Activated naive CD4-positive, alpha-beta T cell treated with anti-CD3 and anti-CD28 coated beads, Interleukin-2, amount 10 ng/mL, durations not matched to agents 7 days and 5 days (primary cell): ENCODE measurements at places on chromosomes 7 and 10.

GRCh38 chr10:123583639-123584418 lies 82.3 kb upstream of the GPR26 start:
- H3K36me3 ChIP-seq, result no peaks in the 10 kb centered on the region
- H3K4me3 ChIP-seq, result no peak overlapping the region
- peak; percentile 46 for DNase-seq
- H3K27me3 ChIP-seq, result peaks cover 44% of the 10 kb centered on the region

- H3K27ac ChIP-seq, result no peak overlapping the region
- H3K36me3 ChIP-seq, result peaks cover 4% of the 10 kb centered on the region
- H3K4me1 ChIP-seq, result peaks cover 22% of the 10 kb centered on the region
- no peaks in the 10 kb centered on the region for H3K27me3 ChIP-seq
These were observed 216.6 kb downstream of the MAD1L1 start for GRCh38 chr7:2016021-2016631.

DNA sequence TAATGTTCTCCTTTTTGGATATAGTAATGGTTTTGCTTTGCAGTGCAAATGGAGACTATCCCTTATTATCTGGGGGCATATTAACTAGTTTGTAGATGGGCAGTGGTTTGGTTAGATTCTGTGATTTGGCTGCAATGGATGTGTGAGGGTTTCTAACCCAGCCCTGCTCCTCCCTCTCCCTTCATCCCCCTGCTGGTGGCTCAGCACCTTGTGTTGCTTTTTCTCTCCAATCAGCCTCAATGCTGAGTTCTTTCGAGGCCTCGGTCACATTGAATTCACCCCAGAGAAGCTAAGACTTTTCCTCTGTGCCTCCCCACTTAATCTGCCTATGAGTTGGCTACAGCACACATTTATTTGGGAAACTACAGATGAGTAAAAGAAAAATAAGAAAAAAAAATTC lies 120.0 kb downstream of the MALRD1 start:
- no peaks in the 10 kb centered on the region for H3K4me1 ChIP-seq
- DNase-seq, result no peak
- H3K4me3 ChIP-seq, result no peak overlapping the region
- no peaks in the 10 kb centered on the region for H3K27me3 ChIP-seq
- no peak overlapping the region for H3K27ac ChIP-seq
- no peaks in the 10 kb centered on the region for H3K36me3 ChIP-seq

DNA sequence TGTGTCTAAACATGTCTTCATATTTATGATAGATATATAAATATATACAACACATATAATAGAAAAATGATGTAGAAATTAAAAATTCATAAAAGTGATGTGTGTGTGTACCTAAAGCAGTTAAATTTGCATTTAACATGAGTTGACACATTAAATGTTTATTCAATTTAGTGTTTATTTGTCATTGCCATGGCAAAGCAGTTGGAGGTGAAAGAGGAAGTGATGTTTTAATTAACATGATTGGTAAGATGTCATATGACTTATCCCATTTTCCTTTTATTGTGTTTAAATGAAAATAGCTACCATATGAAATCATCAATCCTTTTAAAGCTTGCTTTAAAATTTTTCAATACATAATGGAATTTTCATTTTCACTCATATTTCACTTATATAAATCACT lies 452.6 kb downstream of the SUGCT start:
- no peak overlapping the region for H3K27ac ChIP-seq
- no peaks in the 10 kb centered on the region for H3K4me1 ChIP-seq
- no peaks in the 10 kb centered on the region for H3K36me3 ChIP-seq
- no peak for DNase-seq

- no peak overlapping the region for H3K27ac ChIP-seq
- H3K27me3 ChIP-seq, result no peaks in the 10 kb centered on the region
- H3K4me3 ChIP-seq, result no peak overlapping the region
- H3K36me3 ChIP-seq, result no peaks in the 10 kb centered on the region
- DNase-seq, result no peak
- no peaks in the 10 kb centered on the region for H3K4me1 ChIP-seq
These were observed 8.8 kb downstream of the CALD1 start for GRCh38 chr7:134788191-134788590.

- no peaks in the 10 kb centered on the region for H3K4me1 ChIP-seq
- H3K36me3 ChIP-seq, result no peaks in the 10 kb centered on the region
- DNase-seq, result no peak
- no peak overlapping the region for H3K27ac ChIP-seq
These were observed 46.2 kb downstream of the BAIAP2L1 start for GRCh38 chr7:98354511-98355249.

GRCh38 chr10:69453795-69454194 lies 2.5 kb downstream of the TSPAN15 start:
- DNase-seq, result no peak
- H3K36me3 ChIP-seq, result no peaks in the 10 kb centered on the region
- H3K27ac ChIP-seq, result no peak overlapping the region
- H3K4me3 ChIP-seq, result no peak overlapping the region
- peaks cover 35% of the 10 kb centered on the region for H3K4me1 ChIP-seq

DNA sequence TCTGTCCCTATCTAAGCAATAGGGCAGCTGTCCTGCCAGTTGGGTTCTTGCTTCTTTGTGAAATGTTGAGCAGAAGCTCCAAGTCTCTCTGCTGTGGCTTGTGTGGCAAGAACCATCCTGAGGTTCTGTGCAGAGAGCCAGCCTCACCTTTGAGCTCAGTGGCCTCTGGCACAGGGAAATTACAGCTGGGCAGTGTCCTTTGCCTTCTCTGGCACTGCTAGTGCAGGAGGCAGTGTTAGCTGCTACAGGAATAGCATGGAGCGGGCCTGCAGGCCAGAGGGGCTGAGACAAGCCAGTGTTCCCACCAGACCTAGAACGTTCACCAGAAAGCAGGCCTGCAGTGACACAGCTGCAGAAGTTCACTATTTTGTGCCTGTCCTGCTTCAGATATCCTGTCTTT lies 1.8 kb downstream of the PRXL2A start:
- no peak for DNase-seq
- peaks cover 16% of the 10 kb centered on the region for H3K4me1 ChIP-seq
- no peaks in the 10 kb centered on the region for H3K36me3 ChIP-seq
- no peak overlapping the region for H3K4me3 ChIP-seq
- no peak overlapping the region for H3K27ac ChIP-seq

DNA sequence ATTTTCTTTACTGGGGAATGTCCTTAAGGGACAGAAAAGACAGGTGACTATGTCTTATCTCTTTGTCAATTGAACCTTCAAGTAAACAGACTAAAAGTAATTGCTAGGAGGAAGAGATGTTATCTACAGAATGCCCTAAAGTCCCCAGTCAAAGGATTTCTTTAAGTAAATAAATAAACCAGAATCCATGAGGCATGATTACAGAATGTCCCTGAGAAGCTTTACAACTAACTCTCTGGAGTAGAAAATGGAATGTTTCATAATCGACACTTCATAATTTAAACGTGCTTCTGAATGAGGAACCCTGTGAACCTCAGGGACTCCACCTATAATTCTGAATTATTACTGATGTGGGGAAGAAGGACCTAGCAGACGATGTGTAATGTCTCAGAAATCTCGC lies 187.9 kb upstream of the IMMP2L start:
- no peaks in the 10 kb centered on the region for H3K27me3 ChIP-seq
- no peaks in the 10 kb centered on the region for H3K4me1 ChIP-seq
- no peaks in the 10 kb centered on the region for H3K36me3 ChIP-seq

DNA sequence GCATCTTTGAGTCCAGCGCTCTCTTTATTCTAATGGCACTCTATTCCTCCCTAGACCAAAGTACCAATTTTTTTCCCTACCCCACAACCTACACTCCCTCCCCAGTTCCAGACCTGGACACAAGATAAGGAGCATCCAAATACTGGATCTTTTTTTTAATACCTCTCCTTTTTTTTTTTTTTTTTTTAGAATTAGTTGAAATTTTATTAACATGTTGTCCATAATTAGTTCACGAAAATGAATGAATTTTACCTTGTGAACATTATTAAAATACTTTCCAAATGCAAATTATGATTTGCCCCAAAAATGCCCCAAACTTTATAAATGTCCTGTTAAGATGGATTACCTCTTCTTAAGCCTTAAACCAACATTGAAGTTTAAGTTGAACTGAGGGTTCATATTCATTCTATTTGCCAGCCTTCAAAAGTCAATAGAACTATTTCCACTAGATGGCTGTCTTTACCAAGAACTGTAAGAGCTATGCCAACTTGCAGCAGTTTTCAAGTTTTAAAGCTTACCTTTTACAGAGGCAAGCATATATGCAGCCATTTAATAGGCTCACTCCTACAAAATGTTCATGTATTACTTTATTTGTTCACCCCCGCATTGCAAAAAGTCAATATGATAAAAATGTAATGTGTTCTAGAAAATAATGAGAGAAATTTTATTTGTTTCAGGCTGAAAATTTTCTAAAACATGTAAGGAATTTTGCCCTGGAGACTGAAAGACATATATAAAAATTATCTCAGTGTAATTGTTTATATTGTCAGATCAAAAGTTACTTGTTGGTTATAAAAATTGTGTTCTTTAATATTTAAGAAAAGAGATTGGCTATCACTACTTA lies 39.7 kb upstream of the TNKS2 start:
- H3K4me1 ChIP-seq, result peaks cover 6% of the 10 kb centered on the region
- no peak overlapping the region for H3K4me3 ChIP-seq
- H3K27ac ChIP-seq, result no peak overlapping the region
- DNase-seq, result no peak
- peaks cover 31% of the 10 kb centered on the region for H3K27me3 ChIP-seq

DNA sequence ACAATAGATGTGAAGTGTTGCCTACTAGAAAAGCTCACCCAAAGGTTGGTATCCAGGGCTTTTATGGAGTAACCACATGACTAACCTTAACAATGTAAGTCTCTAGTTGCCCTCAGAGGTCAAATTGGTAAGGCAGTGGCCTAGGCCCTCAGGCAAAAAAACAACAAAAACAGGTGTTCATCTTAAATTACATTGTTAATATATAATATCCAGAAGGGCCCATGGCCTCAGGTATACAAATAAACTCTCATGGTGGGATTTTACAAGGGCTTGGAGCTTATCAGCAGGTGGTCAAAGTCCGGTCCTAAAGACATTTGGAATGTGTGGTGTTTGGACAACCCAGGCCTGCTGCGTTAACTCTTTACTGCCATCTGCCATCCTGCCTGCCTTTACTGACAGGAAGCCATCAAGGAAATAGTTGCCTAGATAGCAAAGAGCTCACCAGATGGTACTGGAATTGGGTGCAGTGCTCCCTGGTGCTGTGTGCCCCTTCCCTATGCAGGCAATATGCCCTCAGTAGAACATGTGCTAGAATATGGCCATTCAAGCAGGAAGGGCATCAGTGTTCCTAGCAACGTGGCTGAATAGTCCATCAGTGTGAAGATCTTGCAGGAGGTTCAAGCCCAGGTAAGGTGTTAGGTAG lies 36.2 kb downstream of the TOMM7 start:
- H3K4me1 ChIP-seq, result no peaks in the 10 kb centered on the region
- no peak overlapping the region for H3K27ac ChIP-seq

DNA sequence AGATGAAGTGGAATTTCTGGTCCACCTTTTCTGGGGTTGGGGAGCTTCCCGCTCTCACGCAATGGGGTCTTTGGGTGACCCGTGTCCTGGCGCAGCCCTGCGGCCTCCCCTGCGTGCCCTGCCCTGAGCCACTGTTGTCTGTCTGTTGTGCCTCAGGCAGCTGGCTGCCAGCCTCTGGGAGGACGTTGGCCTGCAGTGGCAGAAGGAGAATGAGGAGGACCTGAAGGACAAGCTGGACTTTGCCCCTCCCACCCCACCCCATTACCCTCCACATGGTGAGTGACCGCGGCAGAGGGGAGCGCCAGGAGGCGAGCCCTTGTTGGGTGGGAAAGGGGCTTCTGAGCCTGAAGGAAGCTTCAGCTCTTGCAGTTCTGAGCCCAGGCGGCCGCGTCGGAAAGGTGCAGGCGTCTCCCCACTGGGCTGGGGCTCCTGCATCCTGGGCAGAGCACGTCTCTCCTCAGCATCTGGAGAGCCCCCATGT lies 14.2 kb upstream of the PRKAR1B start:
- no peak for DNase-seq
- no peak overlapping the region for H3K27ac ChIP-seq
- no peaks in the 10 kb centered on the region for H3K27me3 ChIP-seq

DNA sequence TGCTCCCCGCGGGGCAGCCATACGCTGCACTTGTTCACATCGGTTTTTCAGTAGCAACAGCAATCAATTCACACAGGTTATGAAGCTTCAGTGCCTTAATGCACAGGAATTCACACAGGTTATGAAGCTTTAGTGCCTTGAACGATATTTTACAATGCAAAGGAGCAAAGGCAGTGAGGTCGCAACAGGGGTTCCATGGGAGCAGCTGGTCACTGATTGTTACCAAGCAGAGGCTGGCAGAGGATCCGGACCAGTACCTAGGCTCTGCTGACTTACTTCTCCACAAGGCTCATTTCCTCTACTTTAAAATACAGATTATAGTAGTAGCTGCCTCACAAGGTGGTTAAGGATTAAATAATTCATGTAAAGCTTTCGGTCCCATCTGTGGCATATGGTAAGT lies 95.2 kb upstream of the ODAD2 start:
- H3K36me3 ChIP-seq, result peaks cover 5% of the 10 kb centered on the region
- no peak for DNase-seq
- no peak overlapping the region for H3K4me3 ChIP-seq
- H3K27me3 ChIP-seq, result no peaks in the 10 kb centered on the region
- H3K27ac ChIP-seq, result no peak overlapping the region

DNA sequence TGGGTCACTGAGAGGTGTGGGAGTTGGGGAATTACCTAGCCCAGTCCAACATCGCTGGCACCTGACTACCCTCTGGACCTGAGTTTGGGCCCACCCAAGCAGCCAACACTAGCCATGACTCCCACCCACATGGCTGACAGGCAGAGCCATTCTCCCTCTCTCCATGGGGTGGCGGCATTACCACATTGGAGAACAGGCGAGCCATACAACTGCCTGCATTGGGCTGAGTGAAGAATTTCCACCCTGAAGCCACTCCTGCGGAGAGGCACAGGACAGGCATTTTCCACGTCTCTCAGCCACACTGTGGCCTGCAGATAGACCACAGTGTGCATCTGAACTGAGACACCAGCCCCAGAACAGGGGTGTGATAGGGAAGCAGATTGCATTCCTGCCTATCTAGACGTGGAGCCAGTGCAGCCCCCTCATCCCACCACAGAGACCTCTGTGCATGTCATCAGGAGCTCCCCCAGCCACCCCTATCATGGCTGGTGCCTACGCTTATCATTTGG lies 58.2 kb upstream of the ANTXRL start:
- no peak overlapping the region for H3K4me3 ChIP-seq
- H3K27me3 ChIP-seq, result no peaks in the 10 kb centered on the region
- no peak overlapping the region for H3K27ac ChIP-seq
- H3K4me1 ChIP-seq, result no peaks in the 10 kb centered on the region

DNA sequence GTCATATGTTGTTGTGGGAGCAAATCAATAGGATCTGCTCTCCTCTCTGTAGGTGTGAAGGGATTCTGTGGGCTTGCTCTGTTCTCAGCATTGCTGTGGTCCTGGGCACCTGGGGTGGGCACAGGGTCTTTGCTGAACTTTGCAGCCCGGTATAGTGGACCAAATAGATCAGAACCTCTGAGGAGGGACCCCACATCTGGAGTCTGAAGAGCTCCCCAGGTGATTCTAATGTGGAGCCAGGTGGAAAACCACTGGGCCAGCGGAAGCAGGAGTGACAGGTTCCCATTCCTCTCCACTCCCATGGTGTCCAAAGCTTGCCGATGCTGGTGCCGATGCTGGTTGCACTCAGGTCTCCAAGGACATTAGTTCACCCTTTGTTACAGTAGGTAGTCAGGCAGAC lies 257.2 kb downstream of the GLRX3 start:
- H3K4me1 ChIP-seq, result no peaks in the 10 kb centered on the region
- no peak for DNase-seq
- H3K36me3 ChIP-seq, result no peaks in the 10 kb centered on the region
- no peak overlapping the region for H3K27ac ChIP-seq
- H3K27me3 ChIP-seq, result no peaks in the 10 kb centered on the region
